Hindlimb muscle (tissue), 1 donor: ENCODE measurements at places on chromosomes 2 and 18. TPM values are rescaled to one million over a fixed set of nuclear protein-coding genes. Genes with fewer than 3 reads are reported as not detected.

DNA sequence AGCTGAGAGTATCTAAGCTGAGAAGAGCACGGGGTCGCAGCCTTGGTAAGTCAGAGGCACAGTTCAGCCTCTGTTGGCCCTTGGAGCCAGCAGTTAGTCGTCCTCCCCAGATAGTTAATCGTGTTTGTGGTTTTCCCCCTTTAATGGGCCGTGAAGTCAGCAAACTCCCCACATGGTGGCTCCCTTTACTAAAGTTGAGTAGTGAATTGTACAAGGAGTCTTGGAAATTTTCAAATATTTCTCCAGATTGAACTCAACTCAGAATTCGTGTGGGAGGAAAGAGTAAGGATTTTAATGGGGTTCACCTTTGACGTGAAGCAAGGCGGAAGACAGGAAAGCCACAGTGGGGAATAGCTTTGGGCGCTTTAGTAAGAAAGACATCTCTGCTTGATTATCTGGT, 2.4 kb upstream of the ADCYAP1 start:
- no peak for DNase-seq

GRCh38 chr2:112141626-112142007, 3.4 kb downstream of the FBLN7 start:
- DNase-seq: no peak

DSG1 gene
- 0.88 TPM for polyA plus RNA-seq

DNA sequence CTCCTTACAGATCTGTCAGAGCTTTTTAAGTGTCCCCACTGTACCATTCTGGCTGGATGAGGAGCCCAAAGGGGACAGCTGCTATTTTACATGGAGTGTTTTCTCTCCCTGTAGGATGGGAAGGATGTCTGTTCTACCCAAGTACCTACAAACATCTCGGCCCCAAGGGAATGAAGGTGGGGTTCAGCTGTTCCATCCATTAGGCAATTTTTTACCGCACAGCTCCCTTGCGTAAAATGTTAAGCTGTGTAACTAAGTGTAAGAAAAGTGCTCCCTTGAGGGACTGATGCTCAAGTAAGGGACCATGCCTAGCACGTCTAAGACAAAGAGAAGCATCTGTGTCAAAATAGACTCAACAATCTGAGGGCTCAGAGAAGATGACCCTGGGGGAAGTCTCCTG, 180.3 kb downstream of the MYO5B start:
- no peak for DNase-seq

DNA sequence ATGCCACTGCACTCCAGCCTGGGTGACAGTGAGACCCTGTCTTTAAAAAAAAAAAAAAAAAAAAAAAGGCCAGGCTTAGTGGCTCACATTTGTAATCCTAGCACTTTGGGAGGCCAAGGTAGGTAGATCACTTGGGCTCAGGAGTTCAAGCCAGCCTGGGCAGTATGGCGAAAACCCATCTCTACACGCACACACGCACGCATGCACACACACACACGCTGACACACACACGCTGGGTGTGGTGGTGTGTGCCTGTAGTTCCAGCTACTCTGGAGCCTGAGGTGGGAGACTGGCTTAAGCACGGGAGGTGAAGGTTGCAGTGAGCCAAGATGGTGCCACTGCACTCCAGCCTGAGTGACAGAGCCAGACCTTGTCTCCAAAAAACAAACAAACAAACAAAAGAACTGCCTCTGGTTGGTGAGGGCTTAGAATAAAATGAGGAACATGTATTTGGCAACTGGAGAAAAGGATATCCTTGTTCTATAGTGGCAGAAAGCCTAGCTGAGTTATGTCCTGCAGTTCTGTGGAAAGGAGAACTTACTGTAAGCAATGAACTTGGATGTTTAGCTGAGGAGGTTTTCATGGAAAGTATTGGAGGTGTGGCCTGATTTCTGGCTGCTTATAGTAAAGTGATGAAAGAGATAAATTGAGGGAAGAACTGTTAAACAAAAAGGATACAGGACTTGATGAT, 34.0 kb downstream of the HAT1 start:
- DNase-seq: no peak

DNA sequence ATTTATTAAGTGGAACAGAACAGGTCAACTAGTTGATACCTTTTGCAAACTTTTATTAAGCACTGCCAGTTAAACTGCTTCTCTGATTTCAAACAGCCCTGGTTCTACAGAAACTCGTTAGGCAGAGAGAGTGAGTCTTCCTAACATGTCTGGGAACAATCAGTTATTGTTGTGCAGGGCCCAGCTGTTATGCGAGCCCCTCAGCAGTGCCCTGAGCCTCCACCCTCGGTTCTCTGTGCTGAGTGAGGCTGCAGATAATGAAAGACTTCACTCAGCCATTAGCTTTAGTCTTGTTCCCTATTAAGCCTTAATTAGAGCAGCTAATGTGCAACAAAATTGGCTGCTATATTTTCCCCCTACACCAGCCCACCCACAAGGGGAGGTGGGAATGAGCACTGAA, 39.6 kb downstream of the KCTD18 start:
- DNase-seq: no peak

ATP6V1C2 gene
- polyA plus RNA-seq: 1.7 TPM

UGT1A4 gene
- not detected for polyA plus RNA-seq

DNA sequence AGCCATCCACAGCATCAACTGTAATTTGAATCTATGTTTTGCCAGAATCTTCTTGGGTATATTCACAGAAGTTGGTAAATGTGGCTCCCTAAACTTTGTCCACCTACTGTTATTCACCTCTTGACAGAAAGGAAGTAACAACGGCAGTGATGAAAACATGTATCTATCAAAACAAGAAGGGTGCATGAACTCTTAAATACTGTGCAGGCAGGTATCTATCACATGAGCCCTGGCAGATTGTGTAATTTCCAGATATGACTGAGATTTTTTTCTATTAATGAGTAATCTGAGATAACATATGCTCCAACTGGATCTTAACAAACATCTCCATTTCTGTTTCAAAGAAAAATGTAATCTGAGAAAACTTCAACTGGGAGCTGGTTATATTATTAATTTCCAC, 36.6 kb downstream of the SFT2D3 start:
- DNase-seq: no peak

DNA sequence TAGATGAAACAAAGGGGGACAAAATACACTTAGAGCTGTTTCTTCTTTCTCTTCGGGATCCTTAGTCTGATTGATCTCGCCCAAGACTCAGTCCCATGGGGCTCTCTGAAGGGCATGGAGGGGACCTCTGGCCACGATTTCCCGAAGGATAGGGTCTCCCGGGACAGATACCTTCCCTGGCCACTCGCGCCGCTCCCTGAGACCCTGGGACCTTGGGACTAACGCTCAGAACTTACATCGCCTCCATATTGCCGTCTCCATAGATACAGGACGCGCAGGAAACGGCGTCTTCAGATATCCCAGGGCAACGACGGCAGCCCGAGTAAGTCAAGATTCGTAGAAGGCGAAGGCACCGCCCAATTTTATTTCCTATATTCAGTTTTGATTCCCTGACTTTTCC, at the start of gene CFAP65:
Gene CFAP65 (minus strand): TSS at position 265 of the 400 bp plus-strand sequence. CDS start 2,468 bp downstream, outside the sequence.
- no peak for DNase-seq

DNA sequence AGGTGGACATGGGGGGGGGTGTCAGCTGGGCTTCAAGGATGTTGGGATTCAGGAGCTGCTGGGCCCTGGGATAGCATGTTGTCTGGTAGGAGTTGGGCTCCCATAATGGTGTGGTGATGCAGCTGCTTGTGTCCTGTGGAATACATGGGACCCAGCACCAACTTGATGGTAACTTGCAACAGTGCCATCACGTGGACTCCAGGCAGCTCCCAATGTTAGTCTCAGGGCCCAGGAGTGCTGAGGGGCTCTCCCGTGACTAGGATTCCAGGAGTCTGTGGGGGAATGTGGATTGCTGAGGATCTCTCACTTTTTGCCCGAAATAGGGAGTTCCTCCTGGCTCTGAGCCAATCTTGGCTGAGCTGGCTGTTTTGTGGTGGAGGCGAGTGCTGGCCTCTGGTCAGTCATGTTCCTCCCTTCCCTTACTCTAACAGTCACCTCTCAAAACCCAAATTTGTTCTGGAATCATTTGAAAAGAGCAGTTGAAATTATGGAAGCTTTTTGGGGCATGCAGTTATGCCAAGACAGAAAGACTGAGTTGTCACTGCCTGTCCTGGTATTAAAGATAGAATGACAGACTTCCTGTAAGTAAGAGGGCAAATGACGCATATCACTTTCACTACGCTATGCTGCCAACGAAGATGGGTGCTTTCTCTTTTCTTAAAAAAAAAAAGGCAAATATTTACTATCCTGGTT, 607.1 kb downstream of the ADCYAP1 start:
- DNase-seq: no peak

GRCh38 chr2:134295441-134295840, 41.6 kb downstream of the MGAT5 start:
- no peak for DNase-seq

DNA sequence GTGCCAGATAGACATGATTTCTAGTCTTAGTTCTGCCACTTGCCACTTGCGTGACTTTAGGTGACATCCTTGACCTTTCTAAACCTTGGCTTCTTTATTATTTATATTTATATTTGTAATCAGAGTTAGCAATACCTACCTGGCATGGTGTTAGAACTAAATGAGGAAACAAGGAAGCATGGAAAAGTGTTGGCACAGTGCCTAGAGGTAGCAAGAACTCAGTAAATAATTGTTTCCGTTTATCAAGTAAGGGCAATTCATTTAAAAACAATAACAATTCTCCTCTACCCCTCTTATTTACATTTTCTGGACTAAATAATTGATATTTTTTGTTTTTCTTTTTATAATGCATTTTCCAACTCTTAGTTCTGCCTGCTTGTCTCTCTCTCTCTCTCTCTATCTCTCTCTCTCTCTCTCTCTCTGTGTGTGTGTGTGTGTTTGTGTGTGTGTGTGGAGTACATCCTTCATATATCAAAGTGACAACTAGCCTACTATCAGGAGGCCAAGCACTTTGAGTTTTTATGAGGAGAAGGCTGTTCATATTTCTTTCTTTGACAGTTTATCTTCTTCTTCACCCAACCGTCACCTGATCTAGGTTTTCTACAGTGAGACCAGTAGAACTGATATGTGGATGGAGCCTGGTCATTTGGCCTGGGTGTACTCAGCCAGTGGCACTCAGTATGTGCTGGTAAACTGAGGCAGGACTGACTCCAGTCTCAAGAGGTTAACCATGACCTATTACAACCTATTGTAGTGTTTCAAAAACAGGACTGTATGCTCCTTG, 134.5 kb downstream of the LRRTM1 start:
- no peak for DNase-seq

GRCh38 chr2:62733546-62733945, 28.0 kb downstream of the EHBP1 start:
- no peak for DNase-seq

DES gene
- 5,382 TPM for polyA plus RNA-seq

DSC3 gene
- polyA plus RNA-seq: 1.8 TPM

ABHD1 gene
- 0.18 TPM for polyA plus RNA-seq

DNA sequence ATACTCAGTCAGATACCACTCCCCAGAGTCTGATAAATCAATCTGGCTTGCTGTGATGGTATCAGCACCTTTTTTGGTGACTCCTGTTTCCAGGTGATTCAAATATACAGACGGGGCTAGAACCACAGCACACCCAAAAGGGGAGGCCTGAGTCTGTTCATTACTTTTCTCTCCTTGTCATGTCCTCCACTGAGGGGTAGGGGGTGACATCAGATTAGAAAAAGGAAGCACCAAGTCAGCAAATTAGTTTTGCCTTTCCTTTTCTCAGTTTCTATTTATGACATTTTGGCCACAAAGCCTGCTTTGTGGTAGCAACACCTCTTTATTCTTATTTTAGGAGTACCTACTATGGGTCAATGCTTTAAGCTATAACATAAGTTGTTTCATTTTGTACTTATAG, 127.4 kb downstream of the CCDC102B start:
- DNase-seq: no peak

DNA sequence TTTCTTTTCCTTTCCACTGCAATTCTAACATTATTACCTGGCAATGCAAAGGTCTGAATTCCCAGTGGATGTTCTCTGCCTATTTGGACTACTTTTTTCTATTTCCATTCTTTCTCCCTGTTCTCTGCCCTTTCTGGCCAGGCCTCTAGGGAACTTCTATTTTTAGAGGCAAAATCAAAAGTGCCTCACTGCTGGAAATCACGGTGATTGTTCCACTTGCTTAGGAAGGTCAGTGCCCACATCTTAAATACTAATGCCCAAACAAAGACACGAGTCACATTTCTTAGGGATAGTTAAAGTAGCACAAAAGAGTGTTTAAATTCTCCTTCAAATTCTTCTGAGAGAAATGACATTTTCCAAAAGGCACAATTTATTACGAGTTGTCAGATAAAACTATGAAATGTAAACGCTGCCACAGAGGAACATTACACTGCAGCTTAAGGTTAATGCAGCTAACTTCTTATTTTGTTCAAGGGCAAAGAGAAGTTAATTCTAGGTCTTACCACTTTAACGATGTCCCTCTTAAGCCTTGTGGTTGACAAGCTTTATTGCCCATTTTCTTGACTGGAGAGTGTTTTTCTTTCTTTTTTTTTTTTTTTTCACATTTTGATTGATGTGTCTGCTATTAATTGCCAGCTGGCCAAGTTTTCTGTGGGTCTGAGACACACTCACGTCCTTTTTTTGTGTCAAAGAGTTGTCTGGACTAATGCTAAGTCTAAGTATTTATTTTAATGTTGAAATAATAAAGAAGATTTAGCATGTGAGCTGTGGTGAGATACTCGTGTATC, 34.7 kb downstream of the ST6GAL2 start:
- no peak for DNase-seq

DNA sequence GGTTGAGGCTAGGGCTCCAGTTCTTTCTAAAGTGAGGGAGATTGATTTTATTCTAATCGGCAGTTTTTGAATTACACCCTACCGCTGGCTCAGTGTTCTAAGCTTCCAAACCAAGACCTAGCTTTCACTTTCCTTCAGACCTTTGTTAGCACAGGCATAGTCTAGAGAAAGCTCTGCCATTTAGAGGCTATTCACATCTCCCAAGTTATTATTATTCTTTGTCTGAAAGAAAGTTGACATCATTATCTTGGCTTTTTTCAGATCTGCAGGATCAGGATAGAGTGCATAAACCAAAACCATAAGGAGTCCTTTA, 276.8 kb downstream of the ASXL3 start:
- DNase-seq: no peak

DNA sequence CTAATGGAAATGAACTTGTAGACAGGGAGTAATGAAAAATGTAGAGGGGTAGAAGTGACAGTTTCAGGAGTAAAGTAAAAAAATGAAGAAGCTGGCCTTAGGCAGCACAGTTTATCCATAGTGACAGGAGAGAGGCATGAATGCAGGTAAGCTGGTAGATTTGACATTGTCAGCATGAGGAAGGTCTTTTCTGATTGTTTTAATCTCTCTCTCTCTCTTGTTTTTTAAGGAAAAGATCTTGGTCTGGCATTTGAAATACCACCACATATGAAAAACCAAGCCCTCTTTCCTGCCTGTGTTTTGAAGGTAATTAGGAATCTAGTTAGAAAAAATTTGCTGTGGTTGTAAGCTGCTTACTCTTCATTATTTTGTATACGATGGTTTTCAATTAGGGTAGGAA, 14.1 kb downstream of the DDX1 start:
- DNase-seq: no peak

MDH1B gene
- 0.28 TPM for polyA plus RNA-seq

- no peak for DNase-seq
Measured at GRCh38 chr2:140711867-140712266, 1418.9 kb downstream of the LRP1B start.
